Prostate gland (tissue), 2 donors: ENCODE measurements at places on chromosomes 2 and 18. TPM values are rescaled to one million over a fixed set of nuclear protein-coding genes. Genes with fewer than 3 reads are reported as not detected.
A peak's percentile ranks its signal among the peaks of the same experiment; 100 is the strongest.

DNA sequence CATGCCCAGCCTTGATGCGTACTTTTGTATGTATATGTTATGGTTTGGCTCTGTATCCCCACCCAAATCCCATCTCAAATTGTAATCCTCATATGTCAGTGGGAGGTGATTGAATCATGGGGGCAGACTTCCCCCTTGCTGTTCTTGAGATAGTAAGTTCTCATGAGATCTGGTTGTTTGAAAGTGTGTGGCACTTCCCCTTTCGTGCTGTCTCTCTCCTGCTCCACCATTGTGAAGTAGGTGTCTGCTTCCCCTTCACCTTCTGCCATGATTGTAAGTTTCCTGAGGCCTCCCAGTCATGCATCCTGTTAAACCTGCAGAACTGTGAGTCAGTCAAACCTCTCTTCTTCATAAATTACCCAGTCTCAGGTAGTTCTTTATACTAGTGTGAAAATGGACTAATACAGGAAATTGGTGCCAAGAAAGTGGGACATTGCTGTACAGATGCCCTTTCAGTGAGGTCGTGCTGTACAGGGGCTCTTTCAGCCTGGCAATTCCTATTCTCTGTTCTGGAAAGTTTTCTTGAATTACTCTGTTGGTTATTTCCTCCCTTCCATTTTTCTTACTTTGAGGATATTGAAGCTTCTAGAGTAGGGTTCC lies 38.2 kb downstream of the KCMF1 start:
- no peaks in the 10 kb centered on the region for H3K36me3 ChIP-seq
- no peaks in the 10 kb centered on the region for H3K27me3 ChIP-seq
- no peak overlapping the region for H3K27ac ChIP-seq
- no peak overlapping the region for H3K4me3 ChIP-seq
- no peak for DNase-seq
- no peaks in the 10 kb centered on the region for H3K4me1 ChIP-seq

GRCh38 chr2:73284296-73285158 lies at the start of gene FBXO41:
Gene FBXO41 (minus strand): TSS chr2:73284478. CDS start chr2:73269630, 14,848 bp downstream.
- no peak within 1 kb of the TSS for H3K27ac ChIP-seq
- no peaks in the 10 kb centered on the region for H3K4me1 ChIP-seq
- peak within 1 kb of the TSS; percentile 57 for H3K4me3 ChIP-seq
- no peaks in the 10 kb centered on the region for H3K36me3 ChIP-seq

DNA sequence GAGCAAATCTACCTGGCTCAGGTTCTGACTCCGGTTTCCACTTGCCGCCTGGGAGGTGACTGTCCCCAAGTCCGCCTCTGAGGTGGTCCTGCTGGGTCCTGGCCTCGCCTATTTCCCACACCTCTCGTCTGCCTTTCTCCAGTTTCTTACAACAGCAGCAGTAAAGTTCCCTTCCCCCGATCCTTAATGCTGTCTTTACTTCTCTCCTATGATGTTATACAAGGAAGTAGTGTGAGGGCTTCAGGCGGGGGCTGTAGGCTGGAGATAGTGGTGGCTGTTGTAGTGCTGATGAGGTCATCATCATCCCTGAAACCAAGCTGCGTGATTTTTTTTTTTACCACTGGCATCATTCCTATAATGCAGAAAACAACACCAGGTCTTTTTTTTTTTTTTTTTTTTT lies 18.9 kb downstream of the TGIF1 start:
- no peaks in the 10 kb centered on the region for H3K36me3 ChIP-seq
- no peaks in the 10 kb centered on the region for H3K4me1 ChIP-seq
- no peaks in the 10 kb centered on the region for H3K27me3 ChIP-seq
- H3K4me3 ChIP-seq, result no peak overlapping the region
- no peak for DNase-seq
- no peak overlapping the region for H3K27ac ChIP-seq

DNA sequence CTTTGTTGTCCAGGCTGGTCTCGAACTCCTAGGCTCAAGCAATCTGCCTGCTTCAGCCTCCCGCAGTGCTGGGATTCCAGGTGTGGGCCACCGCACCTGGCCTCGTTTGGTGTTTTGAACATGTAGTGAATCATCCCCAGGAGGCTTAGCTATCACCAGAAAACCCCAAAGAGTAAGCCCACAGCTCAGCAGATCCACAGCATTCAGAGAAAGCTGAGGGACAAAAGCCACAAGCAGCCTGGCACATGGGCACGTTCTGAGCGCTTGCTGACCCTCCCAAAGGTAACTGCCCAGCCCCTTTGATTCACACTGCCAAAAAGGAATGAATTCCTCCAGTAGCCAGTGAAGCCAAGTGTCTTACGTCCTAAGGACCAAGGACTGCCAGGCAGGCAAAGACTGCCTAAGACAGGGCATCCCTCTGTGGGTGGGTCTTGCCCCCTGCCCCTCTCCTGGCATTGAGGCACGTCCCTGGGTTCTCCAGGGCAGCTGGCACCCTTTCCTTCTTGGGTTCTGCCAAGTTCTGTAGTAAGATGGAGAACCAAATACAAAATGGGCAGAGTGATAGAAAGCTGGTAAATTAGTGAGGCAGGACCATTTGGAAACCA lies 31.7 kb downstream of the MBP start:
- no peaks in the 10 kb centered on the region for H3K27me3 ChIP-seq
- H3K36me3 ChIP-seq, result no peaks in the 10 kb centered on the region
- no peak overlapping the region for H3K4me3 ChIP-seq
- no peaks in the 10 kb centered on the region for H3K4me1 ChIP-seq
- H3K27ac ChIP-seq, result peak overlapping the region; percentile 49

GRCh38 chr2:227192491-227192890 lies 28.1 kb downstream of the COL4A3 start:
- H3K36me3 ChIP-seq, result no peaks in the 10 kb centered on the region
- DNase-seq, result no peak
- H3K4me3 ChIP-seq, result no peak overlapping the region
- no peaks in the 10 kb centered on the region for H3K4me1 ChIP-seq
- H3K27me3 ChIP-seq, result no peaks in the 10 kb centered on the region

DNA sequence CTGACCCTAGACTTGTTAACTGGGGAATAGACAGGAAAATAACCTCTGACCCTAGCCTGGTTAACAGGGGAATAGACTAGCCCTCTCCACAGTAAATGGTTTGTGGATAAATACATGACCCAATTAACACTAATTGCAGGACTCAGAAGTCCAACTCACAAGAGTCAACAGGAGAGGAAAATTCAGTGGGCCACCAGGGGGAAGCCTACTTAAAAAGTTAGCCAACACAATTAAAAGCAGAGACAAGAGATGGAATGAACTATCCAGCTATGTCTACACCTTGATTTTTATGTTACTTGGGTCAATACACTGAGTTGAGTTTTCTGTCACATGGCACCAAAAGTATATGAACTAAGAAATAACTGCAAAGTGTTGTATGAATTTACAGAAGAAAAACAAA lies 158.8 kb upstream of the SLC39A10 start:
- no peaks in the 10 kb centered on the region for H3K4me1 ChIP-seq
- DNase-seq, result no peak
- H3K36me3 ChIP-seq, result no peaks in the 10 kb centered on the region
- no peak overlapping the region for H3K27ac ChIP-seq
- no peak overlapping the region for H3K4me3 ChIP-seq

GRCh38 chr18:76610012-76610411 lies 115.0 kb upstream of the ZNF516 start:
- H3K4me1 ChIP-seq, result no peaks in the 10 kb centered on the region
- H3K36me3 ChIP-seq, result no peaks in the 10 kb centered on the region
- DNase-seq, result no peak
- H3K27me3 ChIP-seq, result no peaks in the 10 kb centered on the region

- no peaks in the 10 kb centered on the region for H3K27me3 ChIP-seq
- H3K27ac ChIP-seq, result no peak overlapping the region
- no peaks in the 10 kb centered on the region for H3K36me3 ChIP-seq
- DNase-seq, result no peak
- no peaks in the 10 kb centered on the region for H3K4me1 ChIP-seq
Observed at GRCh38 chr18:35049111-35050027, 8.2 kb downstream of the MAPRE2 start.

DNA sequence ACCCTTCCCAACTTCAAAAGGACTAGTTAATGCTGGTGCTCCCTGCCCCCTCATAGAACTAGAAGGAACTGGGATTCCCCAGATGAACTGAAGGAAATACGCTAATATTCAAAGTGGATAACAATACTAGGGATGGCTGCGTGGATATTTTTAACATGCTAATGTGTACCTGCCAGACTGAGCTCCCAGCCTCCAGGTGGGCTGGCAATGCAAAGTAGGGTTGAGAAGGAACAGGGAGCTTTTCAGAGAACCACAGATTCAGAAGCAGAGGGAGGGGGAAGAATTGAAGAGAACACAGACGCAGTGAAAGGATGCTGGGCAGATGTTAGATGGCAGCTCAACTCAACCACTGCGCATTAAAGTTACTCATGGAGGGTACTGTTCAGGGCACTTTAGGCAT lies 354.4 kb downstream of the TGIF1 start:
- no peaks in the 10 kb centered on the region for H3K4me1 ChIP-seq
- no peak for DNase-seq
- H3K36me3 ChIP-seq, result no peaks in the 10 kb centered on the region
- no peaks in the 10 kb centered on the region for H3K27me3 ChIP-seq

The GREB1L gene
- 2.0 TPM for total RNA-seq

The ACVR1 gene
- total RNA-seq, result 21.5 TPM

The POTEI gene
- 3.9 TPM for total RNA-seq

The GPR35 gene
- 4.6 TPM for total RNA-seq

The FSHR gene
- total RNA-seq, result not detected

The SNED1 gene
- 32.0 TPM for total RNA-seq

The TMEM37 gene
- 1.7 TPM for total RNA-seq

The TGFA gene
- total RNA-seq, result 9.2 TPM

The NT5C1B gene
- not detected for total RNA-seq

The HMSD gene
- total RNA-seq, result not detected
